ENCODE measurements at places on chromosomes 7 and 10.

DNA sequence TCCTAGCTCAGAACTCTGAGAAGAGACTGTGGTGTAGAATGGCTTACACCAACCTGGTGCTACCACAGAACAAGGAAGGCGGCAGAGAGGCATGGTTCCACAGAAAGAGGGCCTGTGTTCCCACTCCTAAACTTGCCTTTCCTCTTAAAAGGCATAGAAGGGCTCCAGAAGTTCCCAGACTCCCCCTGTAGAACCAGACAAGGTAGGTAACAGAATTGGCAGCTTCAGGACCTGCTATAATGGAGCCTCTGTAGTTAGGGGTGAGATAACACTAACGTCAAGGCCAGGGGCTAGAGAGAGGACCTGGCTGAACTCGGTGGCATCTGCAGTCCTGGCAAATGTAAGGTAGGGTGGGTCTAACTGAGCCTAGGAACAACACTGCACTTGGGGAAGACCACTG is 26.7 kb upstream of the SGMS1 start:
- no peak for DNase-seq

GRCh38 chr10:4810092-4810491 is 15.9 kb upstream of the AKR1E2 start:
- no peak for DNase-seq

DNA sequence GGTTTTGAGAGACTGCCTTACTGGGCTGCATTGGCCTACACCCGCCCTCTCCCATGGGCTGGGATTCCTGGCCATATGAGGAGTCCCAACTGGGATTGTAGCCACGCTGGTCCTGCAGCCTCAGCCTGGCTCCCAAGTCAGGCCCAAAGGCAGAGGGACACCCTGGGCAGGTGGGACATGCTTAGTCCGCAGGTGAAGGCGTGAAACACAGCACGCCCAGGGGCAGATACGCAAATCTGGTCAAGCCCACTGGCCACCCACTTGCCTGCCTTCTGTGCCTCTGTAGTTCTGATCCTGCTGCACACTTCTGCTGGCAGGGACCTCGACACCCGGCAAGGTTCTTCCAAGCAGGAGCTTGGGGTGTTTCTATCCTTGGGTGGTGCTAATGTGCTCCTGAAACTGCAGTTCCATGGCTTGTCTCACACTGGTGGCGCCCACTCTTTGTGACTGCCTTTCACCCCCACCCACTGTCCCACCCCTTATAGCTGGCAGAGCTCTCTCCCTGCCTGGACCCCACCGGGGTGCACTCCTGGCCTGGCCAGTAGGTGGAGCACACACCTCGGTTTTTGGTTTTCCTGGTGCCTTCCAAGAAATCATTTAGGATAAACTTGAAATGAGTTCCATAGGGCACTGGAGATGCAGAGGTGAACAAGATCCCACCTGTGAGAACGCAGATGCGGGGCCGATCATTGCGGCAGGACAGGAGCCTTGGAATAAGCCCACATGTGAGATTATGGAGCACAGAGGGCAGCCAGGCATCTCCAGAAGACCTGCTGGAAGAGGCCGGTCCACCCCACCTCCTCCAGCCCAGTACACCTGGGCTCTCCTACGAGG is 47.9 kb downstream of the MKI67 start:
- DNase-seq, result peak; percentile 38

DNA sequence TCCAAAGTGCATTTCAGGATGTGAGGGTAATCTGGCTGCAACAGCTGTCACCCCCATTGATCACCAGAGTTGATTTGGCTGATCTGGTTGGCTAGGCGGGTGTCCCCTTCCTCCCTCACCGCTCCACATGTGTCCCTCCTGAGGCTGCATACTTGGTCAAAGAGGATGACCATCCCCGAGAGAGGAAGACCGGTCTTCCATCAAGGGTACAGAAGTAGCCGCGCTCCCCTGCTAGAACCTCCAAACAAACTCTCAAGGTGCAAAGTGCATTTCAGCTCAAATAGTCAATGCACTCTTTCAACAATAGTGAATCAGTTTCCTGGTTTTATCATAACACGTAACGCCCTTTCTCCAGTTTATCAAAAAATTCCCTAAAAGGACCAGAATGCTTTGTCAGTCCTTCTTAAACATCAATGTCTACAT is 44.6 kb downstream of the CARD11 start:
- DNase-seq, result peak; percentile 28

DNA sequence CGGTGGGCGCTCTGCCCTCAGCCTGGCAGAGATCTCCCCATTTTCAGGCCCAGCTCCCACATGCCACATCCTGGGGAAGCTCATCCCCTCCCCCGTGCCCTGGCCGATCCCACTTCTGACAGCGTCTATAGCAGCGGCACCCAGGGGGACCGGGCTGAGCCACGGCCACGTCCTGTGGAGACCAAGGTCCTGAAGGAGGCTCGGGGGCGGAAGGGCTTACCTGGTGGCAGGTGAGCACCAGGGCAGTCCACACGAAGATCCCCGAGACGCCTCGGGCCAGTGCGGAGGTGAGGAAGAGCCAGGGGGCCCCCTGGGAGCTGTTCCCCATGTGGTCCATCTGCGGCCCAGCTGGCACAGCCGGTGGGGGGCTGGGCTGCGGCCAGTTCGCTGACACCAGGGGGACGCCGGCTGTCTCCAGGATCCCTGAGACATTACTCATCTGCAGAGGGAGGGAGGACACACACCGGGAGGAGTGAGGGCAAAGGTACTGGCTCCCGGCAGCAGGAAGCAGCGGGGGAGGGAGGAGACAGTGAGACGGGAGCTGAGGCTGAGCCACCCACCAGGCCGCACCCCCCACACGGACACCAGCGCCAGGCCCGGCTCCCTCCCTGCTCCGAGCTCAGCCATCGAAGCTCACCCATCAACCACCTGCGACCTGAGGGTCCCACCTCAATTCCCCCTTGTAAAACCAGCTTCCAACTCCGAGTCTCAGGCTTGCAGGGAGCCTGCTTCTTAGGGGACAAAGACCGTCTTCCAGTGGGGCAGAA is 776 bp downstream of the TMEM184A start:
- peak; percentile 91 for DNase-seq

Measured in HT1080 (cell line).